ENCODE measurements at places on chromosomes 1 and 21. TPM values are rescaled to one million over a fixed set of nuclear protein-coding genes. Genes with fewer than 3 reads are reported as not detected.

NUP210L gene
- not detected for total RNA-seq

ESPN gene
- total RNA-seq: not detected

LCE1B gene
- total RNA-seq: not detected

RCAN1 gene
- 29.3 TPM for total RNA-seq

AGBL4 gene
- total RNA-seq: not detected

ANKRD34A gene
- total RNA-seq: 3.1 TPM

CMPK1 gene
- total RNA-seq: 152 TPM

TMEM200B gene
- total RNA-seq: 0.17 TPM

BATF3 gene
- total RNA-seq: 5.1 TPM

GRCh38 chr1:89721351-89721750 is 88.4 kb downstream of the LRRC8C start:
- DNase-seq: peak; percentile 41

- no peak for DNase-seq
These were observed 544.1 kb downstream of the NEGR1 start for GRCh38 chr1:71738256-71738655.

DNA sequence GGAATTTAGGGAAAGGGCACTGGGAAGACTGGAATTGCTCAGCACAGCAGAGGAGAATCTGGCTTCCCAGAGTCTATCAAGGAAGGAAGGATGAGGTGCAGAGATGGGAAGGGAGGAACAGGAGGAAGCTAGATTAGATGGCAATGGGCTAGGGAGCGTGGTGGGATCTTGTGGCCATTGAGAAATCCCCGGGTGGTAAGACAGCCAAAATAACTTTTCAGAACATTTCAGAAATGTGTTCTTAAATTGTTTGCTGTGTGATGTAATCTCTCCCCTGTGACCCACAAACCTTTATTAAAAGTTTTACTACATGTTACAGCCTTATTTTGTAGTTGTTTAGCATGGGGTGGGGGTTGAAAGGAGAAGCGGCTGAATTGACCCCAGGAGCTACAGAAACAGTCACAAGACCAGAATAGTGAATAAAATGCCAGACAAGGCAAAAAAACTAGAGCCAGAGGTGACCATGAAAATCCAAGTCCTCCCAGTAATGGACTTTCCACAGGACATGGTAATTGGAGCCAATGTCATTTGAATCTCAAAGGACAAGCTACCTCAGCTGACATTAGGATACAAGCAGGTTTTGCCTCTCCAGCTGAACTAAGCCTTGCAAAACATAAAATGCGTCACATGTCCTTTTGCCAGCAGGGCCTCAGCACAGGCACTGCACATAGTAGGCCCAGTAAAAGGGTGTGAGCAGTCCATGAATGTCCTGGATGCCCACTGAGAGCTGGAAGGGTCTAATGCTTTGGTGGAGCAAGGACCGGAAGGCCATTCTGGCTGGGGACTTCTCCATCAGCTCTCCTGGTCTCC is 980 bp upstream of the AHCYL1 start:
- no peak for DNase-seq

GRCh38 chr1:62092110-62092509 is 102.5 kb upstream of the L1TD1 start:
- DNase-seq: no peak

- DNase-seq: no peak
These were observed 46.5 kb upstream of the PARP1 start for GRCh38 chr1:226454349-226454748.

DNA sequence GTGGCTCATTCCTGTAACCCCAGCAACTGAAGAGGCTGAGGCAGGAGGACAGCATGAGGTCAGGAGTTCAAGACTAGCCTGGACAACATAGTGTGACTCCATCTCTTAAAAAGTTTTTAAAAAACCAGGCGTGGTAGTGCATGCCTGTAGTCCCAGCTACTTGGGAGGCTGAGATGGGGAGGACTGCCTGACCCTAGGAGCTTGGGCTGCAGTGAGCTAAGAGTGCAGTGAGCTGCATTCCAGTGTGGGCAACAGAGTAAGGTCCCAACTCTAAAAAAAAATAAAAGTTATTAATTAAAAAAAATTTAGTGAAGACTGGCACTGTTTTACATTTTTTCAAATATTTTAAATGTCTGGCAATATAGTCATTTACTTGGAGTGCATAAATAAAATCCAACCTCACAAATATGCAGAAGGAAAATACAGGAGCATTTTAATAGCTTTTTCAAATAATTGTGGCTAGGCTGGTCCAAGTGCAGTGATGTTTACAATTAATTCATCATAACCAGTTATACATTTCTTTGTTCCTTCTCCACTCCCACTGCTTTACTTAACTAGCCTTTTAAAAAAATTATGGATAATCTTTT is 10.8 kb downstream of the ZBTB8OS start:
- DNase-seq: no peak

DNA sequence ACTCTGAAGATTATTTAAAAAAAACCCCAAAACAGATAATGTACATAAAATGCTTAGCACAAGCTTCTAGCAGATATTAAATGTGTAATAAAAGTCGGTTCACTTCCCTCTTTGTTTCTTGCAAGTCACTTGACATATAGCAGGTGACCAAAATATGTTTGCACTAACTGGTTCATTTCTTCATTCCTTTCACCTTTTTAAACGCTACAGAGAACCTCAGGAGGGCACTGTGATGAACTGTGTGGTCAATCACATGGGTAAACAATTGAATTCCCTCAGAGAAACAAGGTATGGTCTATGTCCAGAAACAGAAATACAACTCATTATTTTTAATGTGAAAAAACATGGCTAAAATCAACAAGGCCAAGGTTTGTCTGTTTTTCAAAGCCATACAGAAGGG is 51.3 kb upstream of the BCL10 start:
- DNase-seq: no peak

DNA sequence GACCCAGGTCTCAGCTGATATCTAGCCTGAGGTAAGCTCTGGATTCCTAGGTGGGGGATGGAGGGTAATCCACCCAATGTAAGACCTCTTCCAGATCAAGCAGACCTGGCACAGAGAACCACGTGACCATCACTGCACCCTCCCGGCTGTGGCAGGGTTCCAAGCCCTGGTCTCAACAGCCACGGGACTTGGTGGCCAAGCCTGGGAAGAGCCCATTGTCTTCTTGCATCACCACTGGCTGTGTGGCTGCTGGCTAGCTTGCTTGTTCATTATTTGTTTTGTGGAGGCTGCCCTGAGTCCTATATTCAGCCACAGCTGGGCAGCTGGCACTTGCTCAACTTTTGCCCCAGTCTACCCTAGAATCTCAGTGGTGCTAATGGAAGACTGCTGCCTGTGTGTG is 24.1 kb upstream of the NFASC start:
- DNase-seq: no peak

DNA sequence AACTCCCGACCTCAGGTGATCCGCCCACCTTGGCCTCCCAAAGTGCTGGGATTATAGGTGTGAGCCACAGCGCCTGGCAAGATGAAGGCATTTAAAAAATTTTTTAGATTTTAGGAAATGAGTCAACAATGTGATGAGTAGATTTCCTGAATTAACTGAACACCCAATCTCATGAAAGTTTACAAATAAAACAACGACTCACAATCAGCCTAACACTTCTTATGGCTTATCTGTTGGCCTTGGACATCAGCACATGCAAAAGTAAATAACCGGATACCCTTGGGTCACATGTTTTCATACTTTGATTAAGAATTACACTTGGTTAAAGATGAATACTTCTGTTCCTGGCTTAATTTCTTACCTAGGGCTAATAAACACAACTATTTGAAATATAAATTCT is 3.0 kb downstream of the GNG12 start:
- peak; percentile 32 for DNase-seq

DNA sequence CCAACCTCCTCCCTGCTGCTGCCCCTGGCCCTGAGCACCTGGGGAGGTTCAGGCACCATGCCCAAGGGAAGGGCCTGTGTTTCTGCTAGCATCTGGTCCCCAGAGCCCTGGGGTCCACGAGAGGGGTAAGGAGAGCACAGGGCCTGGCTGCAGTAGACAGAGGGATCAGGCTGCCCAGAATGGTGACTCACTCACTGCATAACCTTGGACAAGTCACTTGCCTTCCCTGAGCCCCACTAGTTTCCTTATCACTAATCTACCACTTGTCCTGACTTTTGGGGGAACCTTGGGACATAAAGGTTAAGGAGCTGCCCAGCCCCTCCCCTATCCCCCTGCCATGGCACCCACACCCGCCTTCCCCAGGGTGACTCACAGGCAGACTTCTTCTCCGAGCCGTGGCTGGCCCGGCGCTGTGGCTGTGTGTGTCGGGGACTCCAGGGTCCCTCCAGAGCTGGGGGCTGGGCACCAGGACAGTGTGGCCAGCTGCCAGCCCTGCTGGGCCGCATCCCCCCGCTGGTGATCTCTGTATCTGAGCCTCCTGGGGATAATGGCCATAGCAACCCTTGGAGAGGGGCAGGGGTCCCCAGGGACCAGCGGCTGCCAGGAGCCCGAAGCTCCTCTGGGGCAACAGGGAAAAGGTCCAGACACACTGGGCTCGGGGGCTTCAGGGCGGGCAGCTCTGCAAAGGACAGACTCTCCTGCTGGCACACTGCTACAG is 4.0 kb downstream of the ARHGEF19 start:
- no peak for DNase-seq

GRCh38 chr21:34670962-34671348 is 2.2 kb downstream of the CLIC6 start:
- DNase-seq: no peak

Data from LHCN-M2 (cell line).